ENCODE measurements at places on chromosomes 11 and 22.

GRCh38 chr11:26742966-26743365 is 21.1 kb upstream of the SLC5A12 start:
- DNase-seq: no peak

GRCh38 chr11:122345586-122345985 is 229.6 kb upstream of the BLID start:
- no peak for DNase-seq

DNA sequence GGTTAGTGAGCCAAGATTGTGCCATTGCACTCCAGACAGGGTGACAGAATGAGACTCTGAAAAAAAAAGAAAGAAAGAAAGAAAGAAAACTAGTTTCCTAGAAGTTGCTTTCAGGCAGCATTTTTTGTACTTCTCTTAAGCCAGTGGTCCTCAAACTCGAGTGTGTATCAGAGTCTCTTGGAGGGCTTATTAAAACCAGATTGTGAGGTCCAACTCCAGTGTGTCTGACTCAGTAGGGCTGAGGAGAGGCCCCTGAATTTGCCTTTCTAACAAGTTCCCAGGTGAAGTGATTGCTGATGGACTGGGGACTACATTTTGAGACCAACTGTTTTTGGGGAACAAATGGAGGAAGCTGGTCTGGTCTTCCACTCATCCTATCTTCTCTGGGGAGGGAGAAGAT is 57.5 kb upstream of the VSTM5 start:
- DNase-seq: no peak

DNA sequence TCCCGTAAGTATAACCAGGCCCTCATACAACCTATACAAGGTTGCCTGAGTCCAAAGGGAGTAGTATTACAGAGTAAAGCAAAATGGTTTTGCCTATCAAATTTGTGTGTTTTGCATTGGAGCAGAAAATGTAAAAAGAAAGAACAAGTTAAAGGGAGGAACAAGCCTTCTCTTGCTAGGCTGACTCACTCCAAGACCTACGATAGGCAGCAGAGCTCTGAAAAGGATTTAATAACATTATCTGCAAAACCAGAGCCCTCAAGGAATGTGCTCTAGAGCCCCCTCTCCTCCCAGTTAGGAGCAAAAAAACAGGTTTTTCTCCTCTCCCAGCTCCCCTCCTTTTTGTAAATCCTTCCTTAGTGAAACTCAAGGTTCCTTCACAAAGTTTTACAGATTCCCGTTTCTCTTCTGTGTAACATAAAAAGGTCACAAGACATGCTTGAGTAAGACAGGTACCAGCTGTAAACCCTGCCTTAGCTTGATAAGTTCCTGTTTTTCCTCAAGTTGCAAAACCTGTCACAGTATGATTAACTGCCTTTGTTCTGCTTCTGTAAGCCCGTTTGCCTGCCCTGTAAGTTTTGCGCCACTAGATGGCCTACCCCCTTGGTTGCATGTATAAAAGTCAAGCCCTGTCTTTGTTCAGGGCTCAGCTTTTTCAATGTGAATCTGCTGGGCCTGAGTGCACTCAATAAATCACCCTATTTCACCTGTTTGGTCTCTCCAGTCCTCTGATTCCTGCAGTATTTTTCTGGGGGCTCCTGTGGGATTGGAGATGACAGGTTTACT is 498.2 kb downstream of the KCNA4 start:
- no peak for DNase-seq

GRCh38 chr11:101508370-101508769 is 75.4 kb downstream of the TRPC6 start:
- DNase-seq: no peak

DNA sequence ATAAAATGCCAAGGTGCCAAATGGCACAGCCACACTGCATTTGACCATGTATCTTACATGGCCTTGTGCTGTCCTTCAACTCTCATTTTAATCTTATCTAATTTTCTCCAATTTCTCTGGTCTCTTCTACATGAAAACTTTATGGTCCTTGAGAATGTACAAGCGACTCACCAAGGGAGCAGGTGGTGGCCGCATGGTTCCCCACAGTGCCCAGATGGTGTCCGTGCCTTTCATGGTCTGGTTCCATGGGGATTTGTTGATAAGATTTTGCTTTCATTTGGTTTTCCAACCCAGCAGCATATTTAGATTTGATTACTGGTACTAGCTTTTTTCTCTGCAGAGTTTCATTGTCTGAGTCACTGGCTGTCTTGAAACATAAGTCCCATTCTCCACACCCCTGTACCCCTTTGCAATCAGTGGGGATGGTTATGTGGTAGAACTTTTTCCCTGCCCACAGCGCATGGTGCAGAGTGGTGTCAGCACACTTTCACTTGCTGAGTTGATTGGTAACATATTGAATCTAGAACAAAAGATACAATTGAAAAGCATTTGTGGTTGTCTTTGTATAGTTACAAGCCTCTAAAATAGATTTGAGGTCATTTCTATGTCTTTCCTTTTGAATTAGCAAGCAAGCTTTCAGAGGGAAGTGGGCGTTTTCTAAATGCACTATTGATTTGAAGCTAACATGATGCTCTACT is 24.1 kb downstream of the ZNRF3 start:
- peak; percentile 12 for DNase-seq

- no peak for DNase-seq
Measured at GRCh38 chr11:96195671-96196070, 147.3 kb downstream of the MAML2 start.

GRCh38 chr11:17777086-17777737 is 42.6 kb downstream of the KCNC1 start:
- no peak for DNase-seq

DNA sequence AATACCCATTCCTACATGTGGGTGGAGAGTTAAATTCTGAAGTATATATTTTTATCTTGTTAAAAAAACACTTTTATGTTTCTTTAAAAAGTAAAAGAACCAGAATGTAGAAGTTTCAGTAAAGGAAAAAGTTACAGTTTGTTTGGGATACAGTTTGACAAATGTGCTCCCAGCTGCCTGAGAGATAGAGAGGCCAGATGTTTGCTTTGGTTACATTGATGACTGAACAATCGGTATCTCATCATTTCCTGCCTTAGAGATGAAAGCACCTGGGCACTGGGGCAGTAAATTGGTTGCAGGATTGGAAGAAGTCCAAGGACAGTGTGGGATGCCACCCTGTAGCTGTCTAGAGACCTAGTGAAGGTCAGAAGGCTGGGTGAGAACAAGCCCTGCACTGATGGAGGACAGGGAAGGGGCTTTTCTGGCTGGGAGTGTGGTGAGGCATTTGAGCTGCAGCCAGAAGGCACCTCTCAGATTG is 16.6 kb downstream of the MED15 start:
- DNase-seq: no peak

DNA sequence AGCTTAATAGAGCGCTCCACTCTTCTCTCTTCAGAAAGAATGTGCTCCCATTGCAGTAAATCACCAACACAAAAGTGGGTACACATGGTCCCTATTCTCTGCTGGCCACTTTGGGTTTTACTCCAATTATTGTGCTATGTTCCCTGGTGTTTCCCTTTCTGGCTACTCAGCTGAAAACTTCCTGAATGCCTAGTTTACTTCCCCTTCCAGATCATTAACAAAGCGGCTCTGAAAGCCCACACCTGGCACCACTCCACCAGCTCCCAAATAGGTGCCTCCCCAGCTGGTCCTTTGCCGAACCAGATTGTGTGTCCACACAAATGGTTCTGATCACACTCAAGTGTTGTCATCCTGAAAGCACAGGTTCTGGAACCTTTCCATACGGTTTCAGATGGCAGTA is 443.7 kb downstream of the NTM start:
- DNase-seq: no peak

- peak; percentile 78 for DNase-seq
Measured at GRCh38 chr11:117178210-117179034, at the start of gene SIDT2. SIDT2 (plus strand) TSS chr11:117178743; CDS start chr11:117179264, 521 bp downstream.

DNA sequence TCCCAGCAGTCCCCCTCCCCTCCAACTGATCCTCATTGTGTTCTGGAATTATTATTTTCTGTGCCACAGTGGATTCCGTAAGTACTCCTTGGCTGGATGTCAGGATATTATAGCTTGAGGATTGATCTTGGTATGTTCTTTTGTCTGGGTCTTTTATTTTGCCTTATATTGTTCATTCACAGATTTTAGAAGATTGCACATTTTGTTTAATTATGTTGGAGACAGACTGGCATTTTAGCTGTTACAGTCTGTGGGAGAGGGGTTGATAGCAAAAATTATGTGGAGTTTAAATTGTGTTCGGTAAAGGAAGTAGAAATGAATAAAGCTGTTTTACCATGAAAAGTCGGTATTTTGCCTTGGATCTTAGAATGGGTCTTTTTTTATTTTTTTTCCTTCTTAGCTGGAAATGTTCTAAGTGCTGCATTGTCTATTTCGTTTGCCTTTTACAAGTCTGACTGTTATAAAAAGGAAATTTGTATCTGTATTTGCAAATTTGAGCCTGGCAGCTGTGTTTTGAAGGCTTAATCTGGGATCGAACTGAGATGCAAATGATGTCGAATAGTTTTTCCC is 141.9 kb upstream of the TTC12 start:
- no peak for DNase-seq

DNA sequence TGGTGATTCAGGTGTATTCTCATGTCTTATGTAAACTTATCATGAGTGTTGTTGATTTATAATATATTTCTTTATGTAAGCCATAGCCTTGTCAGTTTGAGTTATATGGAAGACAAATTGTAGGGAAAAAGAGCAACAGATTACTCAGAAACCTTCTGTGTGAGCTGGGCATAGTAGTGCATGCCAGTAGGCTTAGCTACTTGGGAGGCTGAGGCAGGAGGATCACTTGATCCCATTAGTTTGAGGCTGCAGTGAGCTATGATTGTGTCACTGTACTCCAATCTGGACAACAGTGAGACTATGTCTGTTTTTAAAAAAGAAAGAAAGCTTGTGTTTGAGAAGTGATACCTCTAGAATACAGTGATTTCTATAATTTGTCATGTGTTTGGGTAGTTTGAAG is 2.2 kb upstream of the RAB30 start:
- DNase-seq: no peak

- DNase-seq: no peak
Measured at GRCh38 chr11:93577286-93577685, 34.1 kb upstream of the SMCO4 start.

DNA sequence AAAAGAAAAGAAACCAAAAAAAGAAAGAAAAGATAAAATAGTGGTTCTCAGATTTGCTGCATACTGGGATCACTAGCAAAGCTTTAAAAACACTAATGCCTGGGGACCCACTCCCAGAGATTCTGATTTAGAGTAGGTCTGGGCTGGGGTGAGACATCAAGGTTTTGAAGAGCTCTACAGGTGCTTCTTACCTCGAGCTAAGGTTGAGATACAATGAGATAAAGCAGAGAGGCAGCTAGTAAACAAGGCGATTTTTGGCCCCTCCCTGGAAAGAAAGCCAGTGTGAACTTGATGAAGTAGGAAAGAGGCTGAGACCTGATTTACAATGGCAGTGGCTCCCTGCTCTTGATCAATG is 327.6 kb upstream of the CCDC90B start:
- no peak for DNase-seq

DNA sequence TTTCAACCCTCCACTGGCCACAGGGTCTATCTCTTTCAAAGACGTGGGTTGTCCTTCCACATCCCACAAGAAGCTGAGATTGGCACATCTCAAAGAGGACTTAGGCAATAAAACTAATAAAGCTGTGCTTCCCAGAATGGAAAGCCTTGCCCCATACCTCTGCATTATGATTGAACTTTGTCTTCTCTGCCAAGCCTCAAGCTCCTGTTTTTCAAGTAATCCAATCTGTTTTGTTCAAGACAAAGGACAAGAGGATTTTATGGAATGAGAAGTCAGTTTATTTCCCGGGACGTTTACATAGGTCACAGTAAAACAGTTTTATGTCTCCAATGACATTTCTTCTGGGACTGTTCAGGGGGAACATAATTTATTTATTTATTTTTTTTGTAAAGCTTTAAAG is 108.4 kb downstream of the GALNT18 start:
- no peak for DNase-seq

DNA sequence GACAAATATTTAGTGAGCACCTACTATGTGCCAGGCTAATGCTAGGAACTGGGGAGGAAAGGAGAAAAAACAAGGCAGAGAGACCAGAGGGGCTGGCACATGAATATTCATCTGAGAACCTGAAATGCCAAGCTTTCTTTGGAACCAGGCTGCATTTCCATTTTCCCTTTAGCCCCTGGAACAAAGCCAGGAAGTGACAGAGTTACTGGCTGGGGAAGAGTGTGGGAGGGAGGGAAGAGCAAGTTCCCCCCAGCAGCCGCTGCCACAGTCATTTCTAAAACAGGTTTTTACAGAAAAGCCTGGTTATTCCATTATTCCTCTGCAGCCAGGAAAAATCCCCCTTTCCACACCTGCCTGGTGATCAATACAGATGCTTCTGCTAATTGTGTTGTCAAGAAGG is 97.0 kb downstream of the SPON1 start:
- DNase-seq: no peak

DNA sequence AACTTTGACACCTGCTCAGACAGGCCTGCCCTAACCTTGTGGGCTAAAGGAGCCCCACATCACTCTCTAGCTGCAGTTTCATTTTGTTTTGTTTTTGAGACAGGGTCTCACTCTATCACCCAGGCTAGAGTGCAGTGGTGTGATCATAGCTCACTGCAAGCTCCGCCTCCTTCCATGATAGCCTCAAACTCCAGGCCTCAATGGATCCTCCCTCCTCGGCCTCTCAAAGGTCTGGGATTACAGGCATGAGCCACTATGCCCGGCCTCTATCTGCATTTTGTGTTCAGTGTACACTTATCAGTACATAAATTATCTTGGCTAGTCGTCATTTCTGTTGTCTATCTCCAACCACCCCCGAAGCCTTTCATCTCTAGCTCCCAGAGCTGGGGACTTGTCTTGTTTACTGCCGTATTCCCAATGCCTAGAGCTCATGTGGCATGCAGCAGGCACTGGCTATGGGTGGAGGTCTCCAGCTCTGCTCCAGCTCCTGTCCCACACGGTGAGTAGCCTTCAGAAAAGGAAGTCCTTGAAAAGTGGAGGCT is 22.1 kb upstream of the PEX26 start:
- DNase-seq: no peak

- DNase-seq: no peak
Measured at GRCh38 chr11:119366690-119367620, 14.5 kb downstream of the USP2 start.
